ENCODE measurements at places on chromosomes 16 and 17.

GRCh38 chr16:82229800-82230619 lies 60.0 kb upstream of the MPHOSPH6 start:
- peak; percentile 81 for DNase-seq

DNA sequence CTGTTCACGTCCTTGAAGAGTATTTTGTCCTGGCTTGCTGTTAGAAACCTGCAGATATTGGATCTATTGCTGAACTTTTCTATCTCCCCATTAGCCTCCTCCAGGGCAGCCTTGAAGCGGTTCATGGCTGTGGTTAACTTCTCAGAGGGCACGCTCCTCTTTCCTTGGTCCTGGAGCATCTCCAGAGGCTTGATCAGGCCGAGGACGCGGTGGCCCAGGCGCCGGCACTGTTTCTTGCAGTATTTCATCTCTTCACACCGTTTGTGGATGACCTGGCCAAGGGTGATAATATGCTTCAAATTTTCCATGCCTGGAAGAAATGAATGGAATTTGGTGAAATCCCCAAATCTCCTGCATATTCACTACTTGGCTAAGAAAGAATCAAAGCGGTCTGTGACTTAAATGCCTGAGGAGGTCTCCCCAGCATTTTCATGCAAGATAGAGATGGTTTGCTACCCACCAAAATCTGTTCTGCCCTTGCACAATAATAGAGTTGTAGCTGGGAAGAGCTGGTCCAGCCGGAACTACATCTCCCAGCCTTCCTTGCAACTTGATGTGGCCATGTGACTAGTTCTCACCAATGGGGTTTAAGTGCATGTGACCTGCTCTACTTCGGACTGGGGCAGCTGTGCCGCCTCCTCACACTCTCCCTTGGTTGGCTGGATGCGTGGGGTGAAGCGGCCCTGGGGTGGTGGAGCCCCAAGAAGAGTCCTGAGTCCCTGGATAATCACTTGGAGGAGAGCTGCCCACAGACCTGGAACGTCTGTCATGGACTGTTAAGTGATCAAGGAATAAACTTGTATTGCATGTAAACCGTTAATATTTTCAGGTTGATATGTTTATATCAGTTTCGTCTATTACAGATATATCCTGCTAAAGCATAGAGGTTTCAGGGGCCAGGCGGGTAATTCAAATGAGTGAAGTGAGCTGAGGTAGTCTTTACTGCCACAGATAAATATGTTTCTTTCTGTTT lies 4.9 kb downstream of the MLKL start:
- peak; percentile 57 for DNase-seq

- no peak for DNase-seq
These were observed 486.9 kb upstream of the WSB1 start for GRCh38 chr17:26807024-26807423.

- no peak for DNase-seq
These were observed 17.4 kb downstream of the CSF3 start for GRCh38 chr17:40032322-40033320.

DNA sequence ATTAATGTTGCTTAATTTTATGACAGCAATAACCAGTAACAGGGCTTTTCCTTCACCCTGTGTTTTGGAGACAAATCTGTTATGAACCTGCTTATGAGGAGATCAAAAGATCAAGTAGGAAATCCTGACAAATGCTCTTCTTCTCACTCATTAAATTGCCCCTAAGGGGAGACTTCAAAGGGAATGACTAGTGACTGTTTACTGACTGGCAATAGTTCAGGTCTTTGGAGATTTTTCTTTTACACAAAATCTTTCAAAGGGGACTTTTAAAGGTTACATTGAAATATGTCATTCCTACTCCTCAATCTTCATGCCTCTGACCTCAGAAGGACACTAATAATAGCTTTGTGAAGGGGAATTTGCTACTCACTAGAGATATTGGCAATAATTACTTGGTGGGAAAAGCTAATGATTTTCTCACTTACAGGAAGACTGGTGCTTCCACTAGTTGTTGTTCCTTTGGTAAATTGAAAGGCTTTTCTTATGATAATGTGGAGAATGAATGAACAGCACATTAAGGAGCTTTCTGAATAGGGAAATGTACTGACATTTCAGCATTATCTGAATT lies 292.9 kb upstream of the CA10 start:
- no peak for DNase-seq

DNA sequence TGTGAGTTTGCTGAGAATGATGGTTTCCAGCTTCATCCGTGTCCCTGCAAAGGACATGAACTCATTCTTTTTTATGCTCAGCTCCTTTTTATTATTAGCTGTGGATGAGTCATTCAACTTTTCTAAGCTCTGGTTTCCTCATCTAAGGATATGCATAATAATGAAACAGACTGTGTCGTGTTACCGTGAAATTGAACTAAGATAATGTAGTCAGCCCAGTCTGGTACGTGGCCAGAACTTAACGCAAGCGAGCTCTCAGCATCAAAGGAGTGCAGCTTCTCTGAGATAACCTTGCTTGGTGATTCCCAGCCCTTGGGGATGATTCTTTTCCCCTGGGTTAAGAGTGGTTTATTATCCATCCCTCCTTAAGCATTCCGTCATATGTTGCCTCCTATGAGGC lies 454.3 kb upstream of the EEF2KMT start:
- no peak for DNase-seq
